ENCODE measurements at places on chromosomes 1 and 21.

GRCh38 chr1:45510972-45511527 is 10.6 kb downstream of the PRDX1 start:
- no peak for DNase-seq

DNA sequence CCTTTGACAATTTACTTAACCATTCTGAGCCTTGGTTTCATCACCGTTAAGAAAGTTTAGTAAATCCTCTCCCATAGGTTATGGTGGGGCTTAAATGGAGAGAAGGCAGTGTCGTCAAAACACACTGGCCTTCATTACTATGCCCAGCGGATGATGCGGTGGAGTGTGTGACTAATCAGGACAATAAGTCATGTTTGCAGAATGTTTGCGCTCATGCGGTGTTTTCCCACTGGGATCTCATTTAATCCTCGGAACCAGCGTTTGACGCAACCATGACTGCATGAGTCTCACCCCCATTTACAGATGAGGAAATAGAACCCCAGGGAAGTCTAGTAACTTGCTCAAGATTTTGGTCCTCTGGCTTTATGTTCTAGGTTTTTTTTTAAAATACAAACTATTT is 17.5 kb downstream of the SLC26A9 start:
- no peak for DNase-seq

DNA sequence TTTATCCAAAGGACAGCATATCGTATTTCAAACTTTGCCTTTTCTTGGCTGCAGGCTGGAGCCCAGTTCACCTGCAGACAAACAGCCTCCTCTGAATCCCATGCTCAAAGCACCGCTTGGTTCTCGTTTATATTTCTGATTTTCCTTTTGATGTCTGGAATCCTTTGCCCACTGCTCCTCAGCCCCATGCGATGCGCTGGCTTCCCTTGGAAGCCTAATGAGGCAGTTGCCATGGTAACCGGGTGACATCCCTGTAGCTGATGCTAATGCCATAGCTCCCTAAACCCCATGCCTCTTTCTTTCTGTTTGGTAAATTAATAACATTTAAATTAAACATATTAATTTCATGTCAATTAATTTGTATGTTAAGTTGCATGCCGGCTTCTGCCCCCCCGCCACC is 327.1 kb downstream of the PRDM2 start:
- no peak for DNase-seq

DNA sequence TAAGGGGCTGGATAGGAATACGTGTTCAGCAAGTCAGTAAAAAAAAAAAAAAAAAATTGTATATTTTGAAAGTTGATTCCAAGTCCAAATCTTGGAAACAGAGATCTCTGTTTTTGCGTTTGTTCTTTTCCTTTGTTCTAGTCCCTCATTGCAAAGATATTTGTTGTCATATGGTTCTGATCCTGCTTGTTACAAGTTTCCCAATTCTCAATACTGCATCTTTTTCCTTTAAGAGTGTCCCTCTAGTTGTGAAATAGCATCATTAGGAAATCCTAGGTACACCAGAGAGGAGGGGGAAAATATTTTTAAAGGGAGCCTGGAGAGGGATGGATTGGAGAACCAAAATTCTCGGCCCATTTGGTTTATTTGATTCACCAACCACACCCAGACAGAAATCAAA is 152.2 kb upstream of the C1orf105 start:
- DNase-seq, result no peak

GRCh38 chr1:232287676-232288569 is 342.0 kb downstream of the SIPA1L2 start:
- DNase-seq, result no peak

- no peak for DNase-seq
Measured at GRCh38 chr1:201489643-201490261, 17.2 kb downstream of the CSRP1 start.

- DNase-seq, result no peak
Measured at GRCh38 chr21:26164311-26164710, 6.3 kb downstream of the APP start.

DNA sequence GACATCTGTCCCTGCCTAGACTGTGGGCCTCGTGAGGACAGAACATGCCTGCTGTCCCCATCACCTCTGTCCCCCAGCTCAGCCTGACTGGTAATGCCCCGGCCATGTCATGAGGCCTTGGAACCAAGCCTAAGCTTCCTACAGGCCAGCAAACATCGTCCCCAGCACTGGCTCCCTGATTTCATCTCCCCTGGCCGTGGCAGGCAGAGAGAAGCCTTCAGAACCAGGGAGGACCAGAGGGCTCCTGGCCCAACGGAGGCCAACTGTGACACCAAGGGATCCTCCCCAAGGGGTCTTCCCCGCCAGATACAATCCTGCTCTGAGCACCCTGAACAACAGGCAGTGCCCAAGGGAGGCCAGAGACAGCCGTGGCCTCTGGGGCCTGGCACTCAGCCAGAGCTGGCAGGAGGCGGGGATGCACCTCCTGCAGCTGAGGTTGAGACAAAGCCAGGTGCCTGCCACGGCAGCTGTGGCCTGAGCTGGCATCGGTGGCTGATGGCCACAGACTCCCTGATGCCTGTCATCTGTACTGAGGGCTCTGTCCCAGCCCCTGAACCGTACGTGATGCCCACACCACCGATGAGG is 9.9 kb upstream of the NPHP4 start:
- no peak for DNase-seq

GRCh38 chr1:233656032-233656635 is 42.2 kb downstream of the KCNK1 start:
- no peak for DNase-seq

DNA sequence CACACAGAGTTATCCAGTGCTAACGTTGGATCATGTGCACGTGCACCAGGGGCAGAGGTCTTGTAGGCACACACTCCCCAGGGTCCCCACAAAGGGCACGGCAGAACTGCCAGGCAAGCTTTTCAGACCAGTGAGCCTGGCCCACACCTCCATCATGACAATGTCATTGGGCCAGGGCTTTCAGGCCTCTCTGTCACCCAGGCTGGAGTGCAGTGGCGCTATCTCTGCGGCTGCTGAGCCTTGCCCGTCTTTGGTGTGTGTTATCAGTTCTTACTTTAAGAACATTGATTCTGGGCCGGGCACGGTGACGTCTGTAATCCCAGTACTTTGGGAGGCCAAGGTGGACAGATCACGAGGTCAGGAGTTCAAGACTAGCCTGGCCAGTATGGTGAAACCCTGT is 44.2 kb downstream of the PKNOX1 start:
- DNase-seq, result no peak

GRCh38 chr1:107867422-107867821 is 97.6 kb downstream of the VAV3 start:
- no peak for DNase-seq

GRCh38 chr1:35832276-35832905 is 24.6 kb downstream of the AGO4 start:
- no peak for DNase-seq

DNA sequence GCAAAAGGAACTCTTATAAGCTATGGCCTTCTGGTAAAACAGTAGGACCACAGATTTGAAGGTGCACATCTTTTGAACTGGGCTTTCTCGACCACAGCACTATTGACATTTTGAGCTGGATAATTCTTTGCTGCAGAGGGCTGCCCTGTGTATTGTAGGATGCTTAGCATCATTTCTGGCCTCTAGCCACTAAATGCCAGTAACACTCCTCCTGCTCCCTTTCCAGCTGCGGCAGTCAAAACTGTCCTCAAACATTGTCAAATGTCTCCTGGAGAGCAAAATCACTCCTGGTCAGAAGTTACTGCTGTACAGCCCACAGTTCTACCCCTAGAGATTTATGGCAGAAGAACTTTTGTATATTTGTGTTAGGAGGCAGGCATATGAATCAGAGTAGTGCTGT is 836.7 kb downstream of the PLA2G4A start:
- DNase-seq, result no peak

GRCh38 chr1:33152685-33153432 is 29.0 kb downstream of the TRIM62 start:
- no peak for DNase-seq

DNA sequence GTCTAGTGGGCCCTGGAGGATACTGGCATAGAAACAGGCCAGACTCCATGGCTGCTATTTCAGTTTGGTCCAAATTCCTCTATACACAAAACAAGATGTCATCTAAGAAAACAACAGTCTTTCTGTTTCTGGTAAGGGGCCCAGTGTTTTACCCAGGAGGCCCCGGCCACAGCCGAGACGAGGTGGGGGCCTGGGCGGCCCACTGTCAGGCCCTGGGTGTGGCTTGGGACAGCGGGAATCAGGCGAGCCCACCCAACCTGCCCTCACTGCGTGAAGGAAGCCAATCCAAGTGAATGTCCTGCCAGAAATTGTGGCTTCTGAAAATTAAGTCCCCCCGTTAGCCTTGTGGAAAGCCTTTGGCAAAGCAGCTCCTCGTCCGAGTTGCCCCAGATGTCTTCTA is 31.2 kb upstream of the GPR153 start:
- DNase-seq, result no peak

DNA sequence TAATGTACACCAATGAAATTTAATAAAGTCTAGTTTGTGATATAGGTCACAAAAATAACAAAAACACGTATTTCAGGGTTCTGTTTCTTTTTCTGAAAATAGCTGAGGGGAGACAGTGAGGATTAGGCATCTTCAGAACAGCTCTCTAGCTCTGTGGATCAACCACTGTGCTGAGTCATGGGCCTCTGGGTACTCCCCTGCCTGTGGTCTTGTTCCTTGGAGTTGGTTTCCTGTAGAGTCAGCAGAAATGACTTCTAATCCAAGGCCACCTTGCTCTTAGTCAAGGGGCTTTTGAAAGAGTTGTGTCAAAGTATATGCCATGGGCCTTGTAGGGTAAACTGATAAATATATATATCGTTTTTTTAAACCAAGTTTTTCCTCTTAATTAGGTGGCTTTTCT is 141.8 kb upstream of the ZRANB2 start:
- DNase-seq, result no peak

DNA sequence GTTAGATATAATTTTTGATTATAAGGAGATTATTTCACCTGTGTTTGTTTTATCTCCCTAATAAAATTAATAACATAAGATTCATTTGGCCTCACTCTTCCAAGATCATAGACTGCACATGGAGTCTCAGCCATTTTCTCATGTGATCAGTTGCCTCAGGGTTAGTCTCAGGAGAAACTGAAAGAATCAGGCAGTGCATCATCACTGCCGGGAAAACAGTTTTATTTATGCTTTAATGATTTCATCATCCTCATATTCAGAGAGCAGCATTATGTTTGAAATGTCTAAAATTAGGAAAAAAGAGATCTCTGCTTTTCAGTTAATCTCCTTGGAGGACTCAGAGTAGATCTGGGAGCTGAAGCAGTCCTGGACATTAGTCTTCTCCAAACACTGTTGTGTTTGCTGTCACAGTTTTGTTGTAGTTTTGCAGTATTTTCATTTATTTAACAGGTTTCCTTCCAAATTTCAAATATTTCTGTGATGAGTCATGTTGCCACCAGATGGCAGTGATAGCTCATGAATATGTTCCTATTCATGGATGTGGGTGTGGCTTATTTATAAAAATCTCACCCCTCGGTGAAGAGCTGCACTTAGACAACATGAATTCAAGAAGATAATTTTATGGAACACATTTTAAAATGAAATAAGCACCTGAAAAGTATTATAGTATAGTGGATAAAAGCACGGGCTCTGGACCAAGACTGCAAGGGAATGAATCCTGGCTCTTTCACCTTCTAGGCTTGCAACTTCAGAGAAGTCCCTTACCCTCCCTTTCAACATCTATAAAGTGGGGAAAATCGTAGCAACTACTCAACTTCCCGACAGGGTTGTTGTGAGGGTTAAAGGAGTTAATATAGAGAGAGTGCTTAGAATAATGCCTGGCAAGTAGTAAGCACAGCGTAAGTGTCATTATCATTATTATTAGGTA is 31.2 kb downstream of the CHD1L start:
- no peak for DNase-seq

DNA sequence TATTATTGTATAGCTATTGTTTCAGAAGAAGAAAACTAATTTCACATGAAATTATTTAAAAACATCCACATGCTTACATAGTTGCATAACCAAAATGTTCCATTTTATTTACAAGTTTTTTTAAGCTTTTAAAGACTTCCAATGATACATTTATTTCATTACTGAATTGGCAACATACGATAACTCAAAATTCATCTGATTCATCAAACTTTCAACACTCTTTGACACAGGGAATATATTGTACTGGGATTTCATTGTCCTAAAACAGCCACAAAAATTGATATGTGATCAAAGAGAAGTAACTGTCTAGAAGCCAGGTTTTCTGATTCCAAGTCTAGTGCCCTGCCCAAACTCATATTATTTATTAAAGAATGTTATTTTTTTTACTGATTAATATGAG is 131.4 kb upstream of the USP24 start:
- no peak for DNase-seq
